NCI-H1694 (cell line): ENCODE measurements at places on chromosomes 12 and 14.

DNA sequence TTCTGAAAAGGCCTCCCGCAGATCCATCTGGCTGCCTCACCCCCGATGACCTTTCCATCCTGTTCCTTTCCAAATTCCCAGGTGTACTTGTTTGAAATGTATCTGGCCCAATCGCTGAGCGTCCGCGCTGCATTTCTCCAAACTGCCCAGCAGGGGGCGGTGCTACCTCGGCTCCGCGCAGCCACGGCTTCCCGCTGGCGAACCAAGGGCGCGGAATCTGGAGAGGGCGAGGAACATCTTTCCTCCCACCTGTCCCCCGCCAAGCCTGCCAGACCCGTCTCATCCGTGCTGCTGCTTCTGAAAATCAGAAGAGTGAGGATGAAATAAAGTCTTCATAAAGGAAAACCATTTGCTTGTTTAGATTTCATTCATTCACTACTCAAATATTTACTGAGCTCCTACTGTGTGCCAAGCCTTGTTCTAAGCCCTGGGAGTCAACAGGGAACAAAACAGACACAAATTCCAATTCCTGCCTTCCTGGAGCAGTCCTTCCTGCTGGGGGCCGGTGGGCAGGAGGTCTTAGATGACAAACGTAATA is 16.8 kb upstream of the MYL2 start:
- DNase-seq = peak; percentile 56

DNA sequence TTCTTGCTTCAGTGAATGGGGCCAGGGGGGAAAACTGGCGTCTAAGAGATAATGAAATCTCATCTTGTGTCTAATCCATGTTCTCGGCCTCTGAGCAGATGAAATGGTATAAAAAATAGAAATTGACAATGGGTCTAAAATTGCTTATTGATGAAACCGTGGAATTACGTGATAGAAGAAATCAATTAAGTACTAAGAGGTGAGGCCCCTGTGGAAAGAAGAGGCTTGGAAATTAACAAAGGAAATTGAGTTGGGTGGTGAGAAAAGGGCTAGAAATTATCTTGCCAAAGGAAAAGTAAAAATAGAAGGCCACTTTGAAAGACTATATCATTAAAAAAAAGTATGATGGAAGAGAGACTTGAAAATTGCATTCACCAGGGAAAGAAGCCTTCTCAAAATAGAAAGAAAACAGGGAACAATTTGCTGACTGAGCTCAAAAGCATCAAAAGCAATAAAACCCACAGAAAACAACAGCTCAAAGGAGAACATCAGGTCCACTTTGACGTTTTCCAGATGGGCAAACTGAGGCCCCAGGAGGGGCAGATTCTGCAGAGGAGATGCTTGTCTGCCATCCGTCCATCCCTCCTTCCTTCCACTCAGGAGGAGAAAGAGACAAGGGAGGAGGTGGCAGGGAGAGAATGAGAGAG is 226.1 kb upstream of the RTL1 start:
- DNase-seq = no peak

DNA sequence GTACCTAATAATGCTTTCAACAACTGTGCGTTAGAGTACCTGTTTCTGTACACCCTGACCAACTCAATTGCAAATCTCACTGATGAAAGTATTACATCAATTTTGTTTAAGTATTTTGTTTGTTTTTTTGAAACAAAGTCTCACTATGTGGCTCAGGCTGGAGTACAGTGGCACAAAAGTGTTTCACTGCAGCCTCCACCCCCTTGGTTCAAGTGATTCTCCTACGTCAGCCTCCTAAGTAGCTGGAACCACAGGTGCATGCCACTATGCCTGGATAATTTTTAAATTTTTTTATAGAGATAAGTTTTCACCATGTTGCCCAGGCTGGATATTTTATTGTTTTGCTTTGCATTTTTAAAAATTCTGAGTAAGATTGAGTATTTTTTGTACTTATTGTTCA is 46.7 kb downstream of the YEATS4 start:
- DNase-seq = no peak

GRCh38 chr12:124771462-124772288 is 92.0 kb downstream of the SCARB1 start:
- peak; percentile 82 for DNase-seq

DNA sequence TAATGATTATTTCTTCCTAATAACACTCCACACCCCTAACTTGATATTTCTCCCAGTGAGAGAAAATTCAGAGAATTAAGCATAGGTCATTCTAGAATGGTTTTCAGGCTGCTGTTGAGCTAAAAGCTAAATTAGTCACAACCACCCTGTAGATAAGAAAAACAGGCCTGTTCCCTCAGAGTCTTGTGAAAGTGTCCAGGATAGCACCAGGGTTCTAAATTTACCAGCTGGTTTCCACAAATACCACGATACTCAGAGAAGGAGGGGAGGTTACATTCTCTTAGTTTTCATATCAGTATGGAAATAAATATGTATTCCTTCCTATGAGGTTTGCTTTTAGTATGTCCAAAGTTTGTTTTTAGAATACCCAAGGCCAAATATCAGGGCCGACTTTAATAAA is 66.0 kb upstream of the YARS2 start:
- DNase-seq = no peak

DNA sequence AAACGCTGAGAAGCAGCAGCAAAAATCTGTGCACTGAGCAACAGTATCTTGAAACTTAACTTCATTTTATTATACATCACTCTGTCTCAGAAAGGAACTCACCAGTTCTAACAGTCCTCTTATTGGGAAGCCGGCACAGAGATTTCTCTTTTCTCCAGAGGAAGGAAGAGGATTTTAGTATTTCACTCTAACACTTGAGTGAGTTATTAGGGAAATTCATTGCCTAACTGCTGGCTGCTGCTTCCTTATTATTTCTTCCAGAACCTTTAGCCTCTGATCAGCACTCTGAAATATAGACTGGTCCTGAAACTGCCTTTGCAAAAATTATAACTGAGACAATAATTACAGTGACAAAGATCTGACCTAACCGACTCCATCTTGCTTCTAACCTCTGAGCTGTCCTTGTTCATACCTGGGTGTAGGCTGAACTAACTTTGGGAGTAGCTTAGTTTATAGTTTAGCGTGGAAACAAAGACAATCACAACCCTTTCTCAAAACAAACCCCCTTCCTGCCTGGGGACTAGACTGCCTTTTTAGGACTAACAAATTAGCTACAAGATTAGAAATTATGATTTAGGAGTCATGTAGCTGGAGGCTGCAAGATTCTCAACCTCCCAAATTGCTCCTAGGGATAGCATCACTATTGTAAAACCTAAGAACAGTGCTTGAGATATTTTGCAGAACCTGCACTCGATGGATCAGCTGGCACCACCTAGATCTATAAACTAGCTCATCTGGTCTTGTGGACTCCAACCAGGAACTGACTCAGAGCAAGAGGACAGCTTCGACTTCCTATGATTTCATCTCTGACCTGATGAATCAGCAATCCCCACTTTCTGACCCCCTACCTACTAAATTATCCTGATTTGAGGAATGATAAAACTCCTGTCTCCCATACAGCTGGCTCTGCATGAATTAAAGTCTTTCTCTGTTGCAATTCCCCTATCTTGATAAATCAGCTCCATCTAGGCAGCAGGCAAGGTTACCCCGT is 117.5 kb downstream of the DYRK2 start:
- no peak for DNase-seq

GRCh38 chr12:126369487-126370463 is 1304.5 kb downstream of the AACS start:
- no peak for DNase-seq

DNA sequence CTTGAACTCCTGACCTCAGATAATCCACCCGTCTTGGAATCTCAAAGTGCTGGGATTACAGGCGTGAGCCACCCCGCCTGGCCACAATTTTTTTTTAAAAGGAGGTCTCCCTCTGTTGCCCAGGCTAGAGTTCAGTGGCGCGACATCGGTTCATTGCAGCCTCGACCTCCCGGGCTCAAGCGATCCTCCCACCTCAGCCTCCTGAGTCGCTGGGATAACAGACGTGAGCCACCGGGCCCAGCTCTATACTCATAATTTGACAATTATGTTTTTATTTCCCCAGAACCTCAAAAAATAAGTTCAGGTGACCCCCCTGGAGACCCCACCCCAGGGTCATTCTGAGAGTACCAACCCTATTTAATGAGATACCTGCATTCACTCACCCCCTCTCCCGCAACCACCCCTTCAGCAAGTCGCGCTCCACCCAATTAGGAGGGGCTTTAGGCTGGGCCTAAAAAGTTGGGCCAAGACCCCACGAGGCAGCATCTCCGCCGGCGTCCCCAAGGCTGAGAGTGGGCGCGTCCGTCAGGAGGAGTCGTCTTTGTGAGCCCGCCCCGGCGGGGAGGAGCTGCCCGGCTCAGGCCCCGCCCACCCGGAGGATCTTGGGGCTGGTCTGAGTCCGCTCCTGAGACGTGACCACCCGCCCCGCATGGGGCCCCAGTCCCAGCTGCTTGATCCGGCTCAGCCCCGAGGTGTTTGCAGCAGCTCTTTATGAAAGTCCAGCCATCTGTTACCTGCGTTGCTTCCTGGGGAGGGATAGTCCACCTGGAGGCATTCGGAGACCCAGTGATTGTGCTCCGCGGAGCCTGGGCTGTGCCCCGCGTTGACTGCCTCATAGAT is at the start of gene ANKRD33:
ANKRD33 (plus strand) TSS at position 628 of the 840 bp plus-strand sequence; CDS start at position 712, 84 bp downstream.
- no peak for DNase-seq
